ENCODE measurements at places on chromosomes 5 and 9.

GRCh38 chr5:152514827-152515397 is 109.8 kb upstream of the NMUR2 start:
- no peak for DNase-seq

DNA sequence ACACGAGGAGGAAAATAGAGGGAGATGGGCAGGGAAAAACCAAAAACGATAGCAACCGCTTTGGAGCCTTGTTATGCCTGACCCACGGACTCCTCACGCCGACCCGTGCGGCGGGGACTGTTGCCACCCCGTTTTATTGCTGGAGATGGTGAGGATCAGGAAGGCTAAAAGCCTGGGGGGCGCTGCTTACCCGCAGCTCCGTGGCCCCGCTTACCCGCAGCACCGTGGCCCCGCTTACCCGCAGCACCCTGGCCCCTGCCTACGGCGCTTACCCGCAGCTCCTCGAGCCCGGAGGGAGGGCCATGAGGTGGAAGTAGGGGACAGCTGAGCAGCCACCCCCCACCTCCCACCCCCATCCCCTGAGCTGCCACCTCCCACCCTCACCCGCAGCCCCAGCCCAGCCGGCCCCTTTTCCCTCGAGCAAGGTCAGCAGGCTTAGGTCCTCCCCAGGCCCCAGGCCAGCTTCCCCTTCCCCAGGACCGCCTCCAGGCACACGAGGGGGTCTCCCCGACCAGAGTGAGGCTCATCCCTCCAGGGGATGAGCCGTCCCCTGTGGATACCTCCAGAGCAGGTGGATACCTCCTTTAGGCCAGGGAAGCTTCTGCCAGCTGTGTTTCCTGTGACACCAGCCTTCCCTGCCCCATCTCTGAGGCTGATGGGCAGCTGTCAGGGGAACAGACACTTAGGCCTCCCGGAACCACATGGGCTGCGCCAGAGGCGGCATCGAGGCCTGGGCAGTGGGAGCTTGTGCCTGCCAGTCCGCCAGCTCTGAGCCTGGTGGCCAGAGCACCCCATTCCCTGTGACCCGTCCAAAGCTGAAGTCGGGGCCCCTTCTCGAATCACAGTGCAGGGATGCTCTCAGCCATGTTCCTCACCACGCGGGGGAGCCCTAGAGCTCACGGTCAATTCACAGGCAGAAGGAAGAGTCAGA is 92.3 kb downstream of the LMX1B start:
- DNase-seq = peak; percentile 71

DNA sequence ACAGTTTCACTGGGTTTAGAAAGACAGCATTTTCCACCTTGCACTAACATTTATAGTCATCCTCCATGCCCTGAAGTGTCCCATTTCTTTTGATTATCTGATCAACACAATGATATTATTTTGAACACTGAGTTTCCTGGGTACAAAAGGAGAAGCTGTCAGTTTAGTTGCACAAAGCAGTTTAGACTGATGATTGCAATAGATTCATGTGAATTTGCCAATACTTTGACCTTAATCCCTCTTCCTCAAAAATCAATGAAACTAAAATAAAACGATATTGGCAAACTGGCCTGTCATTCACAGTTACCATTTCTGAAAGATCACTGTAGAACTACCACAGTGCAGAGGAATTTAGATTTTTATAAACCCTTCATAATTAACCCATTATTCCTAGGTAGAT is 34.2 kb upstream of the RASGRF2 start:
- no peak for DNase-seq

GRCh38 chr9:122109035-122109813 is 16.1 kb upstream of the TTLL11 start:
- no peak for DNase-seq

DNA sequence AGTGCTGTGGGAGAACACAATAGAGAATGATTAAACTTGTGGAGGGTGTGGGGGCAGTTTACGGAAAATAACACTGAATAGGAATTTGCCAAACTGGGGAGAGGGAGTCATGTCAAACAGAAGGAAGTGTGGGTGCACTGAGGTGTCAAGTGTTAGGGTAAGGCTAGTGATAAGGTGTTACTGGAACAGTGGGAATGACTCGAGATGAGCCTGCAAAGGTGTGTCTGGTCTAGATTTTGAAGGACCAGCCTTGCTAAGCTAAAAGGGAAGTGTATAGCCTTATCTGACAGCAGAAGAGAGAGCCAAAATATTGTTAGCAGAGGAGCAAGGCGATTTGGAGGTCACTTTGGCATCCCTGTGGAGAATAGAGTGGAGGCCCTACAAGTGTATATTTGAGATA is 4.2 kb downstream of the CNOT6 start:
- DNase-seq = no peak

- DNase-seq = no peak
Observed at GRCh38 chr9:83656032-83656680, 33.2 kb downstream of the IDNK start.

DNA sequence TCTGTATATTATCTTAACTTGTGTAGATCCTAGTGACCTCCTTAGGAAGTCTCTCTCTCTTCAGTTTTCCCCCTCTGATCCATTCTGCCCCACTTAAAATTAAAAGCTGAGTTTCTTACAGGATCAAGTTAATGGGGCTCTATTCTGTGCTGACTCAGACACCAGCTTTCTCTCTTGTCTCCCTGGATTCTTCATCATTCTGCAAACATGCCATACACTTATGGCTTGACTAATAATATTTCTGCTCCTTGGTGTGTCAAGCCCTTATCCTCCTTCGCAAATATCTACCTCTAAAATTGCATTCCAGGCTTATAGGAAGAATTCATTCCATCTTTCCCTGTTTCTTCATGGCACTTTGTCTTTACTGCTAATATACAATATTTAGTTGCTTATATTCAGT is 18.1 kb downstream of the LRRC70 start:
- no peak for DNase-seq

GRCh38 chr5:72951671-72952468 is 4.0 kb upstream of the FCHO2 start:
- DNase-seq = no peak

GRCh38 chr5:65760504-65761275 is 38.7 kb downstream of the NLN start:
- no peak for DNase-seq

GRCh38 chr9:131312822-131313770 is 23.6 kb downstream of the PLPP7 start:
- DNase-seq = no peak

GRCh38 chr9:116860509-116861120 is 173.5 kb downstream of the TRIM32 start:
- DNase-seq = peak; percentile 62

- DNase-seq = no peak
Observed at GRCh38 chr5:54993318-54993717, 7.9 kb upstream of the ESM1 start.

DNA sequence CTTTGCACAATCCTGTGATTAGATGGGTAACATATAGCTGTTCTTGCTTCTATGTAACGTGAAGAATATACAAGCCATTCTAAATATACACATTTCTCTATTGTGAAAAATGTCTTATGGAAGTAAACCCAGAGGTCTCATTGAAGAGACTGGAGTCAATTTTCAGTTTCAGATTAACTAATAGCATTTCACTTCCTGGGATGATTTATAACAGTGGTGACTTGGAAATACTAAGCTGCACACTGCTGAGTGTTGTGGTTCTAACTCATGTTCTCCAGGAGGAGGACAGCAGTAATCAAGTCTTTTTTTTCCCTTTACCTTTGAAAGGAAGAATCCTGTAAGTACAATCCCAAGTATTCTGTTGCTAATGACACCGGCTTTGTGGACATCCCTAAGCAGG is 3.3 kb downstream of the CTSL start:
- no peak for DNase-seq

- DNase-seq = no peak
Observed at GRCh38 chr5:153824909-153825308, 213.8 kb downstream of the FAM114A2 start.

GRCh38 chr5:140249536-140249935 is 53.4 kb downstream of the PFDN1 start:
- no peak for DNase-seq

DNA sequence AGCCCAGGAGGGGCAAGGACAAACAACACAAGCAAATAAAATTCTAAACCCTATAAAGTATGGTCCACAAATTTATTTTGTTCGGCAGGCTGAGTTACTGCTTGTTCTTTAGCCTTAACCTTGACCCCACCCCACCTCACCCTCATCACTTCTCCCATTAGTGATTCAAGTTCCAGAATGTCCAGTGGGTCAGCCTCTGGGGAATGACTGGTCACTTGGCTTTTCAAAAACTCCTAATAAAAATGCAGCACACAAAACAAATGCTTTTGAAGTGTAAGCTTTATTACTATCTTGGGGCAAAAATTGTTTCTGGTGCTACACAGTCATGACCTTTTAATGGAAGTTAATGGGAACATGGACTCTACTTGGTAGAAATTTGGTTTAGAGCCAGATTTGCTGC is 142.1 kb downstream of the MPDZ start:
- DNase-seq = no peak

GRCh38 chr5:143462431-143462830 is 58.9 kb upstream of the NR3C1 start:
- no peak for DNase-seq

GRCh38 chr5:181198905-181199519 is 6.0 kb downstream of the TRIM7 start:
- no peak for DNase-seq

DNA sequence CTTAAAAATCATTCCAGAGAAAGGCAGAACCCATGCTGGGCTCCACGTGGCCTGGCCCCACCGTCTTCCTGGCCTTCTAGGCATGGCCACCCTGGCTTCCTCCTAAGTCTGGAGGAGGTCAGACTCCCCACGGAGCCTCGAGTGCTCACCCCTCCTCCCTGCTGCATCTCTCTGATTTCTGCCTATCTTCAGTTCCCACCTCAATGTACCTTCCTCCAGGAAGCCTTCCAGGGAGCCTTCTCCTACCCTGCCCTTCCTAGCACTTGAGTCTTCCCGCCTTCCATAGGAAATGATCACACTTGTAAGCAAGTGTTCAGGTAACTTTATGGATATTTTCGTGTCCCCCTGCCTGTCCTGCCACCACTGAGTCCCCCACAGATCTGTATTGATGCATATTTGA is 92.0 kb downstream of the MVB12B start:
- peak; percentile 33 for DNase-seq

DNA sequence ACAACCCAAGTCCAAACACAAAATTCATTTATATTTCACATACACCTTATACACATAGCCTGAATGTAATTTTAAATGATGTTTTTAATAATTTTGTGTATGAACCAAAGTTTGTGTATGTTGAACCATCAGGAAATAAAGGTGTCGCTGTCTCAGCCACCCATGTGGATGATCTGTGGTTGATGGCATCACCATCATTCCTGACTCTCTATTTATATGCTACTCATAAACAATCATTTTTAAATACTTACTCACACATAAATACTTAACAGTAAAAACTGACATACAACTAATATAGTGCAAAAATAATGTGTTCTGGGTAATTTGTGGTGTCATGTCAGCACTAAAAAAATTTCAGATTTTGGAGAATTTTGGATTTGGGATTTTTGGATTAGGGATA is 38.4 kb downstream of the SMC5 start:
- no peak for DNase-seq

- DNase-seq = peak; percentile 7
Observed at GRCh38 chr9:134322781-134323241, 3.4 kb upstream of the RXRA start.

DNA sequence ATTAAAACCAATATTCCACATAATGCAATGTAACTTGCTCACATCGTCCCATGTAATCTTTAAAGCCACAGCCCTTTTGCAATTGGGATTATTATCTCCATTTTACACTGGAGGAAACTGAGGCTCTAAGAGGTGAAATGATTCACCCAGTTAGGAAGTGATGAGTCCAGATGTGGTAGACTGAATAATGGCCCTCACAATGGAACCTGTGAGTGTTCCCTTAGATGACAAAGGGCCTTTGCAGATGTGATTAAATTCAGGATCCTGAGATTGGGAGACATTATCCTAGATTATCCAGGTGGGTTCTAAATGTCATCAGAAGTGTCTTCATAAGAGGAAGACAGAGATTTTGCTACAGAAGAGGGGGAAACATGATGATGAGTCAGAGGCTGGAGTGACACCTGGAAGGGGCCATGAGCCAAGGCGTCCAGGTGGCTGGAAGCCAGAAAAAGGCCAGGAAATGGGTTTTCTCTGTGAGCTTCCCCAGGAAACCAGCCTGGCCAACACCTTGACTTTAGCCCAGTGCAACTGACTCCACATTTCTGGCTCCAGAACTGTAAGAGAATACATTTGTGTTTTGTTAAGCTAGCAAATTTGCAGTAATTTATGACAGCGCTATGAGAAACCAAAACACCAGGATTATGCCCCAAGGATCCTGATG is 139.1 kb downstream of the KCNIP1 start:
- no peak for DNase-seq

- DNase-seq = peak; percentile 81
Observed at GRCh38 chr5:171445644-171446516, 26.4 kb downstream of the FGF18 start.

- DNase-seq = no peak
Observed at GRCh38 chr5:112995764-112996618, 19.4 kb downstream of the DCP2 start.

DNA sequence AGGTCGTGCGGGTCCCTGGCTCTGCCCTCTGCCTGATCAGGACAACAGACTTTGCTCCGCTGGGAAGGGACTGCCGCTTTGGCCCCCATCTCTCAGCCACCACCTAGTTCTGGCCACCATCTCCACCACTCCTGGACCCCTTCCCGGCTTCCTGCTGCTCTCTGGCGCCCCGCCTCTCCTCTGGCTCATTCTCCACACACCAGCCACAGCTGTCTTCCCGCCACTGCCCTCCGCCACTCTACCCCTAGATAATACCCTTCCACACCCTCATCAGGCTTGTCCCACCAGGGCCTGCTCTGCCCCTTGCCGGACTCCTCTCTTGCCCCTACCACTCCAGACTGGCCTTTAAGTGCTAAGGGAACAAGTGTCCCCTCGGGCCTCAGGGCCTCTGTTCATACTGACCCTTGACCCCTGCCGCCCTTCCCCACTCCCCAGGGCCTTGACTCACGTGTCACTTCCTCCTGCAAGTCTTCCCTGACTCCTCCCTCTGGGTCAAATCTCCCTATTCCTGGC is 3.0 kb upstream of the CDX1 start:
- peak; percentile 81 for DNase-seq

DNA sequence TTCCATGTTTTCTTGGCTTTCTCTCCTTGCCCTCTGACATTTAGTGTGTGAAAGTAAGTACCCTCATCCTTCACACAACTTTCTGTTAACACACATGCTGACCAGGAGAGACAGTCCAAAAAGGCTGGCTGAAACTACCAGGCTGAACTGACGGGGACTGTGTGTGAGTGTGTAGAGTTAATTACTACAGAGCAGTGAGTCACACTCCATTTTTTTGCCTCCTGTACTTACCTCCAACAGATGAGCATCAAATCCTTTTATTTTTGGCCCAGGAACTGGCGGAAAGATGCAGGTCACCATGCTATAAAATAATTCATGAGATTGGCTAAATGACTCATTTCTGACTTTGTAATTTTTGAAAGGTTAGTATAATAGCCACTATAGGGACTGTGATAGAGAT is 20.2 kb upstream of the AGXT2 start:
- no peak for DNase-seq

GRCh38 chr9:109272745-109273144 is 48.1 kb downstream of the EPB41L4B start:
- no peak for DNase-seq

GRCh38 chr9:36874921-36875320 is 159.1 kb downstream of the PAX5 start:
- no peak for DNase-seq

Measured in ascending aorta (tissue), 2 donors.